ENCODE measurements at places on chromosomes 7 and 10.
A peak's percentile ranks its signal among the peaks of the same experiment; 100 is the strongest.

GRCh38 chr10:70312972-70313371, 29.2 kb upstream of the NPFFR1 start:
- DNase-seq = no peak

DNA sequence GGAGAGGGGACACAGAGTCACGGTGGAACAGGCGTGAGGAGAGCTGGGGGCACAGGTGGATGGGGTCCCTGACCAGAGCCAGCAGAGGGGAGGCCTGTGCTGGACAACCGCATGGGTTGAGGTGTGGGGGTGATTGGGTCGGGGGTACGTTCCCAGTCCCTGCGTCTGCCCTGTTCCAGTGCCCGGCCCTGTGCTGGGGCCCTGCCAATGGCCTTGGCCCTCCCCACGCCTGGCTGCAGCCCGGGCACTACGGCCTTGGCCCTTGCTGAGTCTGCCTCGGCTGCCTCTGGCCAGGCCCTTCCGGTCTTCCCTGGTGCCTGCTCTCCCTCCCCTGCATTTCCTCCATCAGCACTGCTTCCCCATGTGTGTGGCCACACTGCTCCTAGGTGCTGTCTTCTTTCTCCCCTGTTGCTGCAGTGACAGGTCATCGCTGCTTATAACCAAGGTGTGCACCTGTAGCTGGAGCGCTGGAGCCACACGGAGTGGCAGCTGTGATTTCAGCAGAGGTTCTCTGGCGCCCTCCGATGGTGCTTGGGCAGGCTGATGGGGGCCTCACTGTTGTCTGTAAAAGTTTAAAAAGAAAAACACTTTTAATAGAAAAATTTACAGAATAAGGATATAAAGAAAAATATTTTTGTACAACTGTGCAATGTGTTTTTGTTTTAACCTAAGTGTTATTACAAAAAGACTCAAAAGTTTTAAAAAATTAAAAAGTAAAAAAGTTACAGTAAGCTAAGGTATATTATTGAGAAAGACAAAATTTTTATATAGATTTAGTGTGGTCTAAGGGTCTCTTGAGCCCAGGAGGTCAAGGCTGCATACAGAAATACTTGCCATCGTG, 45.2 kb upstream of the BHLHA15 start:
- peak; percentile 20 for DNase-seq

GRCh38 chr10:24448351-24448999, 239.5 kb downstream of the KIAA1217 start:
- no peak for DNase-seq

- no peak for DNase-seq
Observed at GRCh38 chr7:84218681-84219080, 24.1 kb upstream of the SEMA3A start.

DNA sequence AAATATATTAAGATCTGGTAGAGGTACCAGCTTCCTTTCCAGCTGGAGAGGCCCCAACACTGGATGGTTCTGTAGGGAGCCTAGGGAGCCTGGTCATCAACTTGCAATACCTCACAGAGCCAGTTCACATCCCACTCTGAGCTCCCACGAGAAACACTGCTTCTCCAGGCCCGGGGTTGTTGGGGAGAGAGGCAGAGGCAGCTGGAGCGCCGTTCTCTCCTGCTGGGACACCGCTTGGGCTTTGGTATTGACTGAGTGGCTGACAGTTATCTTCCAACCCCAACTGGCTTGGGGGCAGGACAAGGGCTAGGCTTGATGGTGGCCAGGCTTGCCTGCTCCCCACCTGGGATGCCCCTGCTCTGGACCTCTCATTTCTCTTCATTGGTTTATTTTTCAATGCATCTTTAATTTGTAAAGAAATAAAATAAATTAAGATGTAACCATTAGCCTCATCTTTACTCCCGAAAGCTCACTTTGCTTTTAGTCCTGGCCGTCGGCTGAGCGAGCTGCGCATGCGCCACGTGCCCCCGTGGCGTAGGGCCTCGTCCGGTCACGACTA, 10.0 kb upstream of the CHCHD1 start:
- DNase-seq = peak; percentile 68

DNA sequence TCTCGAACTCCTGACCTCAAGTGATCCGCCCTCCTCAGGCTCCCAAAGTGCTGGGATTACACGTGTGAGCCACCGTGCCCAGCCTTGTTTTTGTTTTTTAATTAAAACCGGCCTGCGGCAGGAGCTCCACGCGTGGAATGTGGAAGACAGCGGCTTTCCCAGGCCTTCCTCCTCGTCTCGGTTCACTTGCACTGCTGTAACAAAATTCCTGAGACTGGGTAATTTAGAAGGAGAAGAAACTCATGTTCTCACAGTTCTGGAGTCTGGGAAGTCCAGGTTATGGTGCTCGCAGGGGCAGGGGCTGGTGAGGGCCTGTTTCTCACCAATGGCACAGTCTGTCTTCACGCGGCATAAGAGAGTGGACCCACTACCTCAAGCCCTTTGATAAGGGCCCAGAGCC, 14.4 kb upstream of the CRYGN start:
- no peak for DNase-seq

DNA sequence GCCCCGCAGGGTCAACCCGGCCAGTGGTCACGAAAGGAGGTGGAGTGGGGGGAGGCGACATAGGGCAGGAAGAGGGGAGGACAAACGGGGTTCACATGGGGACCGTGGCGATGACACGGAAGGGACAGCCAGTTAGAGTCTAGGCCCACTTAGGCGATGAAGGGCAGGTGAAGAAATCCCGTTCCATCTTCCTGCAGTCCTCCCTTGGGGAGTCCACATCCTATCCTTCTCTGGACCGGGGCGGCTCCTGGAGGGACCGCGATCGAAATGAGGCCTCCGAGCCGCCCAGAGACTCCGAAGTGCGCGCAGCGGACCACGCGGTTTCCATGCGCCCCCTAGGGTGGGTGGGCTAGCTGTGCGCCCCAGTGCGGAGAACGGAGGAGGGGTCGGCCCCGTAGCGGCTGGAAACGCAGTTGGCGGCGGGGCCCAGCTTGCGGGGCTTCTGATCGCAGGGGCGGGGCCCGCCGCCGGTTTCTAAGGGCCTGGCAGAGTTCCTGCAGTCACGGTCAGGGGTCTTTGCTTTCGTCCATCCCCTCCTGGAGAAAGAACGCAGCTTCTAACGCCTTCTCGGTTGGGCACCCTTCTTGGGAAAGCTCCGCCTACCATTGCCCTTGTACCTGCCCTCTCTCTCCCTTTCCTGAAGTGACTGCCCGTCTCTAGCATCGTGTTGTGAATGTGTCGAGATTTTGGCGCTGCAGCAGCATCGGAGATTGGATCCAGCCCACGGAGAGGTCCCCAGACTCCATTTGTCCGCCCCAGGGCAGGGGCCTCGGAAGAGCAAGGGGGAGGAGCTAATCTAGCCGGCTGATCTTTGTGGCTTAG, 17.9 kb upstream of the TMEM225B start:
- DNase-seq = peak; percentile 57

GRCh38 chr10:14954001-14954770, at the start of gene DCLRE1C:
DCLRE1C (minus strand) TSS chr10:14954096; CDS start chr10:14954010, 86 bp downstream.
- DNase-seq = peak; percentile 83

GRCh38 chr7:104207348-104207730, 474 bp downstream of the ORC5 start:
- no peak for DNase-seq

DNA sequence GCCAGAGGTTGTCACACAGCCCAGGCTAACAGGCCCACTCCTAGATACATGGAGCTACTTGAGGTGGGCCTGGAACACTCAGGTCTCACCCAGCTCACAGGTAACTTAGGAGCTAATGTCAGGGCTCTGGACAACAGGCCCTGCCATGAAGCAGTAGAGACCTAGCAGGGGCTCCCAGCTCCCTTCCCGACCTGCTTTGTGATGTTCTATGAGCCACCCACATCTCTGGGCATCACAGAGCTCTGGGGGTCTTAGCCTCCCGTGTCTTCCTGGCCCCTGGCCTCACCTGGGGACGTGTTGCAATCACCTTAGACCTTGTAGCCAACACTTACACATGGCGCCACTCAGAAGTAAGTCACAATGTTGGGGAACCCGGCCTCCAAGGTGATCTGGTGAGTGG, 12.4 kb downstream of the WDFY4 start:
- no peak for DNase-seq

DNA sequence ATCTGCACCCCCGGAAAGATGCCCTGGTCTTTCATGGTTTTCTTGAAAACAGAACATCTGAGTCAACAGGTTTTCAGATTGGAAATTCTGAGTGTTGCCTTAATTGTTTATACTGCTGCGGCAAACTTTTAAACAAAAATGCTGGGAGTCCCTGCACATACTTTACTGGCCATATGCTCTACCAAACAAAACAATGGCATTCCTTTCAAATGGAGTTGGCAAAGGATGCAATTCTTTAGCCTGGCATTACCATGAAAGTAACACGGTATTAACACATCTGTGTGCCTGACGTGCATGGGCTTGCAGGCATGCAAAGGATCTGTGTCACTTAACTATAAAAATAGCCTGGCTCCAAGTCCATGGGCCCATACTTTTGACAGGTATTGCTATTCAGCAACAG, 4.2 kb downstream of the INHBA start:
- no peak for DNase-seq

GRCh38 chr7:91311839-91312238, 47.6 kb downstream of the FZD1 start:
- DNase-seq = no peak

DNA sequence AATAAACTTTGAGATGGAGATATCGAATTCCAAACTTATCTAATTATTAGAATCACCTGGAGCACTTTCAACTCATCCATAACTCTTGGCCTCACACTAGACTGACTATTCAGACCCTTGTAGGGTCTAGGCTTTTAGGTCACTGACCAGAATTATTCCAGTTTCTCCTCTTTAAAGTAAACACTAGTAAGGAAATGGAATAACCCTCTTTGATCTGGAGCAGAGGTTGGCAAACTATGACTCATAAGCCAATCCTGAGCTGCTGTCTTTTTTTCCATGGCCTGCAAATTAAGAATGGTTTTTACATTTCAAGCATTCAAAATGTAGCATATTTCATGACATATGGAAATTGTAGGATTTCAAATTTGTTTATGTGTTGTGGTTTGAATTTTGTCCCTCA, 1601.9 kb downstream of the REEP3 start:
- no peak for DNase-seq

GRCh38 chr7:76315364-76315763, 12.9 kb downstream of the HSPB1 start:
- DNase-seq = no peak

GRCh38 chr7:94649450-94649849, 6.5 kb downstream of the SGCE start:
- DNase-seq = no peak

- DNase-seq = no peak
Observed at GRCh38 chr7:27148031-27148755, 619 bp upstream of the HOXA6 start.

DNA sequence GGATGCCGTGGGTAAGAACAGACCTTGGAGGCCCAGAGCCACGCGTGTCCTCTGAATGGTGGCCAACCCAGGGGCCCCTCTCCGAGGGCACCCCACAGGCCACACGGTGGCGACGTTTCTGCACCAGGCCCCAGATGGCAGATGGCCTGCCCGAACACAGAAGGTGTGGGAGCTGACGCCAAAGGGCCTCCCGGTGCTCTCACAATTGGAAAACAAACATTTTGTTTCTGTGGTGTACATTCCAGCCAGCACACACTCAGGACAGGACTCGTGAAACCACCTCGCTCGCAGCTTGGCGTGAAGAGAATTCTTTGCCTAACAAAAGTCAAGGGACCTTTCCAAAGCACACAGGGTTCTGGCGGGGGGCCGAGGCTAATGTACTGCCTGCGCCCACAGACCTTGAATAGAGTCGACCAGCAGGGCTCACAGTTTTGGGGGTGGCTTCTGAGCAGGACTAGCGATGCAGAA, 112.1 kb downstream of the FAM53B start:
- no peak for DNase-seq
